Peyer's patch (tissue), 4 donors: ENCODE measurements at places on chromosomes 12 and 14.

GRCh38 chr12:68118096-68118755, 41.3 kb downstream of the IFNG start:
- no peak for DNase-seq

DNA sequence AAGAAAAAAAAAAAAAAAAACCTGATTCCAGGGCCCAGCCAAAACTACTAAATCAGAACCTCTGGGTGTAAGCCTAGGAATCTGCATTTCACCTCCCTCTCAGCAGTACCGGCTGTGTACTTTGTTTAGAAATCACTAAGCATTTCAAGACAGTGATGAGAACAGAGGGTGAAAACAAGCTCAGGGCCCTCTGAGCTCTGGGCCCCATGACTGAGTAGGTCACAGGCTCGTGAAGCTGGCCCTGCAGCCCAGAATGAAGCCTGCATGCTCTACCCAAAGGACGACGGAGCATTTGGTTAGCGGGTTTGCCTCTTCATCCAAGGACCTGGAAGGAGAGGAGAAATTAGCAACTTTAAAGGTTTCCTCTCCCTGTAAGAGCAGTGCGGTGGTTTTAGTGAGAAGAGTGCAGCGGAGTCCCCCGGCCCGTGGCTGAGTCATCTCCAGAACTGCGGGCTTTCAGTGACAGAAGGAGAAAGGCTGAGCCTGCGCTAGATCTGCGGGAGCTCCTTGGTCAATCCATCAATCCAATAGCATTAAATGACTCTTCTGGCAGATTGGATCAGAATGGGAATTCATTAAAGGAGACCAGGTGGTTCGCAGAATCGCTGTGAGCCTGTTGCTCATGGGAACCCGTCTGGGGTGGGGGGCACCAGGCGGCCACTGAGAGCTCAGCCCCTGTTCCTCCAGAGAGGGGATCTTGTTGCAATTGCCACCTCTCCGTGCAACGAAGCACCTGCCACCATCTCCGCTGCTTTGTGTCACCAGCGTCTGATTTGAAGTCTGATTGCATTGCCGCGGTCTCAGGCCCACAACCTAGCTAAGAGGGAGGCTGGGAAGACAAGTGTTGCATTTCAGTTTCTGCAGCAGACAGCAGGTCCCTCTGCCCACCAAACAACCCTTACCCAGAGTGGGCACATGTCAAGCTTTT, 7.3 kb downstream of the IL31 start:
- DNase-seq, result no peak

DNA sequence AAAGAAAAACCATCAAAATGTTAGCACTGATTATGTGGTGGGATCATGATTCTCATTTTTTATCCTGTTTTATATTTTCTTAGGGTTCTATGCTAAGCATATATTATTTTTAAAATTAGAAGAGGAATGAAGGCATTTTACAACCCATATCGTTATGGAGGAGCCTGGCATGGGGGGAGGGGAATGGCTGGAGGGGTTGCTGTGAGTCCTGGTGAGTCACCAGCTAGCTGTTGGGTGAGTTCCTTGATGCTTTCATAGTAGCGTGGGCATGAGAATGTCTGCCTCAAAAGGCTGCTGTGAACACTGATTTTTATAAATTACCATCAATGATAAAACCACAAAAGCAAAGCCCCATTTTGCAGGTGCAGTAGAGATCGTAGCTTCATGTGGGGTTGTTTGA, 46.9 kb downstream of the C14orf132 start:
- DNase-seq, result no peak

DNA sequence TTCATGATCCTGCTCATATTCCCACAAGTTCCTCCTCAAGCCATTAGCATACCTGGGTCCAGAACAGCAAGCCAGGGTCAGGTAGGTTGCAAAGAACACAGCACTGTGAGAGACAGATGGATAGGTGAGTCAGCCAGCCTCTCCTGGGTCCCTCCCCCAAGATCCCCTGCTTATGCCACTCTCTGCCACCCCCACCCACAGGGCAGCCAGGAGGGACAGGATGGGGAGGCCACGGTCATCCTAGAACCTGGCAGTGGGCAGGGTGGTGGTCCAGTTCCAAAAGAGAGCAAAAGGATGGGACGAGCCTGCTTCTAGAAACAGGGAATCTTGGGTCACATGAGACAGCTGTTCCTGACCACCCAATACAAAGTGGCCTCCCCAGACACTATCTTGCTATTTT, 12.7 kb downstream of the FAIM2 start:
- DNase-seq, result no peak

- no peak for DNase-seq
Measured at GRCh38 chr12:16159571-16159970, 117.9 kb downstream of the SLC15A5 start.

- DNase-seq, result no peak
Measured at GRCh38 chr12:116922194-116922897, 11.6 kb downstream of the FBXW8 start.
